ENCODE measurements at places on chromosomes 12 and 14.

- no peak for DNase-seq
Observed at GRCh38 chr12:71250166-71250565, 92.4 kb upstream of the TSPAN8 start.

GRCh38 chr12:116513944-116514343 is 45.2 kb upstream of the MAP1LC3B2 start:
- no peak for DNase-seq

GRCh38 chr12:118536306-118536906 is 160.1 kb downstream of the SUDS3 start:
- DNase-seq = no peak

- no peak for DNase-seq
Observed at GRCh38 chr14:104405360-104406226, 174.0 kb upstream of the C14orf180 start.

- DNase-seq = no peak
Observed at GRCh38 chr14:39626589-39627576, 194.7 kb upstream of the FBXO33 start.

GRCh38 chr12:56803750-56804149 is 40.6 kb downstream of the HSD17B6 start:
- no peak for DNase-seq

- DNase-seq = no peak
Observed at GRCh38 chr12:41188058-41188840, at the start of gene PDZRN4. TSS of gene PDZRN4 (plus strand) at chr12:41188320.

DNA sequence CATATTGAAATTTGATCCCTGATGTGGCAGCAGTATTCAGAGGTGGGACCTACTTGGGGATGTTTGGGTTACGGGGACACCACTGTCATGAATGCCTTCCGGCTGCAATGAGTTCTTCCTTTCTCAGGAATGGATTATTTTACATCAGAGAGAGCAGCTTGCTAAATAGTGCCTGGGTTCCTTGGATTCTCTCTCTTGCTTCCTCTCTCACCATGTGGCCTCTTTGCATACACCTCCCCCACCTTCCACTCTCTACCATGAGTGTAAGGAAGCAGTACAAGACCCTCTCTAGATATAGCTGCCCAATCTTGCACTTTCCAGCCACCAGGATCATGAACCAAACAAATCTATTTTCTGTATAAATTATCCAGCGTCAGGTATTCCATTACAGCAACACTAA is 15.4 kb upstream of the SCAF11 start:
- no peak for DNase-seq

DNA sequence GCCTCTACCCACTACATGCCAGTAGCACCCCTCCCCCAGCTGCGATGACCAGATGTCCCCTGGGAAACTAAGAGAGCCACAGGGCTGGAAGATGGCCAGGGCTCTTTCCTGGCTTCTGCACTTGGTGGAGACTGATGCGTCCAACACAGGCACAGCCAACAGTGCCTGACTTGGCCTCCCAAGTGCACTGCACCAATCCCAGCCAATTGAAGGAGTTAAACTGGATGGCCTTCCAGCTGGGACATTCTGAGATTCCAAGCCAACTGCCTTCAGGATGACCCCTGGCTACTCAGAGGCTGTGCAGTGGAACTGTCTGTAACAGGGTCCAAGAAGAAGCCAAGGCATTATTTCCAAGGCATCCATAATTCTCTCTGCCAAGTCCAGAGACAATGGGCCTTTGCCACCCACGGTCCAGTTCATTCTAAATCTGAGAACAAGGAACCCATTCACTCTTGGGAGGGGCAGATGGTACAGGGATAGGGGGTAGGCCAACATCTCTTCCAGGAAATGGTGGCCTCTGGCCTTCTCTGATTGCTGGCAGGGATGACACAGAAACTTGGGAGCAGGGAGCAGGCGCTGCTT is 35.2 kb downstream of the PRIMA1 start:
- no peak for DNase-seq

- no peak for DNase-seq
Observed at GRCh38 chr14:91723501-91723900, 8.4 kb downstream of the CATSPERB start.

DNA sequence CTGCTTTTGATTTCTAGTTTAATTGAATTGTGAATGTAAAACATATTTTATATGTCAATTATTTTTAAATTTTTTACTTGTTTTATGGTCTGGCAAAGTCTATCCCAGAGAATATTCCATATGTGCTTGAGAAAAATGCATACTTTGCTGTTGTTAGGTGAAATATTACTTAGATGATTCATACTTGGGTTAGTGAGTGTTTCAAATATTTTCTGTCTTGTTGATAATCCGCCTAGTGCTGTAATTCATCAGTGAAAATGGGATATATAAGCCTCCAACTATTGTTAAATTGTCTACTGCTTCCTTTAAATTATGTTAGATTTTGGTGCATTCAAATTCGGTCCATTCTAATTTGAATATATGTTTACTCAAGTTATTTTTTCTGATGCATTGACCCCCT is 395.5 kb downstream of the LRFN5 start:
- no peak for DNase-seq

Data from stimulated activated CD4-positive, alpha-beta T cell treated with anti-CD3 and anti-CD28 coated beads, Interleukin-15, amount 100 ng/mL, for 24 hours (primary cell).